Left kidney (tissue), 8 donors: ENCODE measurements at places on chromosomes 1 and 21.

- no peak for DNase-seq
These were observed 4.9 kb downstream of the C2CD2 start for GRCh38 chr21:41948901-41949300.

DNA sequence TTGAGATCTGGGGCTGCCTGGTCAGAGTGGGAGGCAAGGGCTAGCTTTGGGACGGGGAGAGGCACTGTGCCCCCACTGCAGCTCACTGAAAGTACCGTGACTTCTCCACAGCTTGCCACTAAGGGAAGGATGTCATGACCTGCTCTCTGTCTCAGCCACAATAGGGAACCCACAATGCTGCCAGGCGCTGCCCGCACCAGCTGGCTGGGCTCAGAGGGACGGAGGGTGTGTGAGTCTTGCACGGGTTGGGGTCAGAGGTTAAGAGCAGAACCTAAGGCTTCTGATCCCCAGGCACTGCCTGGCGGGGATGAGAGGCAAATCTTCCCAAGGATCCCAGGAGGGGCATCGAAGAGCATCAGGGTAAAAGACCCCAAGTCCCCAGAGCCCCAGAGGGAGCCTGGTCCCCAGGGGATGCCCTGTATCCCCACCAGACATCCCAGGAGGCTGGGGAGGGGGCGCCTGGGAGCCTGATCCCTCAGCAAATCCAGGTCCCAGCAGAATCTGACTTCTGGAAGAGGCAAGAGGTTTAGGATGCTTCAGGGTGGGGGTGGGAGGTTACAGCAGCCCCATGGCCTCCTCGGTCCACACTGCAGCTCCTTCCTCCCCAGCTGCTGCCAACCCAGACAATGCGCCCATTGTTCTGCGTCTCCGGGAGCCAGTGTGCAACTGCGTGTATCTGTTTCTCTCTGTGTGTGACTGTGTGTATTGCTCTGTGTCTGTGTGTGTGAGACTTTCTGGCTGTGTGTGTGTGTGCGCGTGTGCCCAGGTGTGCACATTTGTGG, 2.0 kb upstream of the MARCKSL1 start:
- no peak for DNase-seq

- peak; percentile 28 for DNase-seq
These were observed 417.2 kb downstream of the PCP4 start for GRCh38 chr21:40284409-40284808.

GRCh38 chr21:33112151-33112550, 42.2 kb downstream of the OLIG1 start:
- no peak for DNase-seq

GRCh38 chr21:41779659-41780058, 12.8 kb upstream of the RIPK4 start:
- no peak for DNase-seq

DNA sequence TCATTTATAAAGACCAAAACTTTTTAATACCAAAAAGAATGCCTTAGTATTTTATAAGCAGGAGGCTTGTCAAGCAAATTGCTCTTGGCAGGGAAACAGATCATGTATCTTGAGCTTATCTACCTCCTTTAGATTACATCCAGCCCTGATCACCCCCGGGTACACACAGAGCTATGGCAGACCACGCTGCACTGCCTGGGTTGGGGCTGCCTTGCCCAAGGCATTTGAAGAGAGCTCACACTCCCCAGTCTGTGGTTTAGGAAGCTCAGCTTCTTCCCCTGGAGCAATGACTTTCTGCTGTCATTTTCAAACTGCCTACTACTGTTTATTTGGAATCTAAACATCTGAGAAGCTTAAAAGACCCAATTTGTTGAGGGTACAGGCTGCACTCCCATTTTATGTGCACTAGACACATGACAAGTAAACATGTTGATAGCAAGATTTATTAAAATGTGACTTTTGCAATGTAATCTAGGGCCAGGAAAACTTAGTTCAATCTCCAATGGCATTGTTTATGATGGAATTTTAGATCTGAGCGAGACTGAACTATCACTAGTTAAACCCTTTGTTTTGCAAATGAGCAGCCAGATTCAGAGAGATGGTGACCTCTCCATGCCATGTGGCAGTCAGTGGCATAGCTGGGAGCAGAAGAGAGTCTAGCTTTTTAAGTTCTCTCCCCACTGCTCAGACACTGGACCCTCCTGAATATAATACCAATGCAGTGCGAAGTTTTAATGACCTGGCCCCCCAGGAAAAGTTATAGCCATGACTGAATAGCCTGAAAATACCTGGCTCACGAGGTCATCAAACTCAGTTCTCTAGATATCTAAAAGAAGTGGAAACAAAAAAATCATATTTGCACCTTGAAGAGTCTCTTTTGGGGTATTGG, 214.9 kb downstream of the HLX start:
- DNase-seq, result no peak

- no peak for DNase-seq
These were observed 1.7 kb downstream of the ADSS2 start for GRCh38 chr1:244449936-244450508.

DNA sequence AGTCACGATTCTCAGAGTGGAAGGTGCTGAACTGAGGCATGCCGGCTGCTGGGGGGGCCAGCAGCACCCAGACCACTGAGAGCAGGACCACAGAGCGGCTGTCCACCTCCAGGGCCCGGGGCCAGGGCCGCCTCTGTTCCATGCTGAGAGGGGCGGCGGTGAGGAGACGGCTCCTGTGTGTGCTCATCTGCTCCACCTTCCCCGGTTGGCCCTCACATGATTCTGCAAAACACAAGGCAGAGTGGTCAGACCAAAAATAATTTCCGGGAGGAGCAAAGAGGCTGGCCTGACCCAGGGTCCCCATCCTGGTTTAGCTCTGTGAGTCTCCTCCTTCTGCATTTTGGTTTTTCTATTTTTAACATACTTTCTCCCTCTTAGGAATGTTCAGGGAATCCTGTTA, 26.4 kb downstream of the PLXNA2 start:
- DNase-seq, result no peak

DNA sequence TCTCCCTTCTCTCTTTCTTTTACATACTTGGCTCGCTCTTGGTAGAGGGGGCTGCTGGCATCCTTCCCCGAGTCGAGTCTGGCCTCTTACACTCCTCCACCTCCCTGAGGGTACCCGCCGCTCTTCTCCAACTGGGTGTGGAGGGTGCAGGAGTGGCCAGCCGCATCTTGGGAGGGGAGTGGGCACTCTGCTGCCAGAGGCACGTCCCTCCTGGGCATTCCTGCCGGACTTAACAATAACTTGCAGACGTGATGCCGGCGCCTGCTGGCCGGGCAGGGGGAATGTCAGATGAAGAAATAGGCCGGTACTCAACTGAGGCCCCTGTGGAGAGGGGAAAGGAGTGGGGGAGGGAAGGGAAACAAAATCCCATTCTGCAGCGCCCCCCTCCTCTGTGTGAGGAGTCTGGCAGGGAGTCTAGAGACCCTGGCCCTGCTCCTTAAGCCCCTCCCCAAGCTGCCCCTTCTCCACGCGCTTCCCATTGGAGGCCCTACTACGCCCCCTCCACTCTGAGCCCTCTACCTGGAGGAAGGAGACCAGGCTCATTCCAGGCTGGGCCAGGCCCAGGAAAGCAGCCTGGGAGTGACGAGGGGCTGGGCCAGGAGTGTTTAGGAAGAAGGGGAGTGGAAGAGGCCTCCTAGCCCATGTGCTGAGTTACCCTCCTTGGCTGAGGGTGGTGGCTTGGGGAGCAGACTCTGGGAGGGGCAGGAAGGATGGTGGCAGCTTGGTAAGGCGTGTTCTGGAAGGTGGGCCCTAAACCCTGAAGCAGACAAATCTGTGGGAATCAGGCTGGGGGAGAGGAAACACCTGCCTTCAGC, 1.8 kb downstream of the ATP2B4 start:
- DNase-seq, result peak; percentile 62

DNA sequence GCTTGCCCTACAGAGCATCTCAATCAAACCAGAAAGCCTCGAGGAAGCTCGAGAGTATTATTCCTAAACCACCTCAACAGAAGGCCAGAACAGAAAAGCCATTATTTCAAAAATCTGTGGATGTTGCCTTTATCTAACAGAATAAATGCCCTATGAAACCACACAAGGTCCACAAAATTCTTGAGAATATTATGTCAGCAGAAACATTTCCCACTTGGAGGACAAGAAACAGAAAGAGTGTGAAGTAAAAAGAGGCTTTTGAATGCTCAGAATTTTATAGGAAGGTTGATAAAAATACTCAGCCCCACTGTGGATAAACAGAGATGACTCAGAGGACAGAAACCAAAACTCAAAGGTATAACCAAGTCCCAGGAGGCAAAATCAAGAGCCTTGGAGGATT, 146.4 kb upstream of the LRRC7 start:
- DNase-seq, result no peak

DNA sequence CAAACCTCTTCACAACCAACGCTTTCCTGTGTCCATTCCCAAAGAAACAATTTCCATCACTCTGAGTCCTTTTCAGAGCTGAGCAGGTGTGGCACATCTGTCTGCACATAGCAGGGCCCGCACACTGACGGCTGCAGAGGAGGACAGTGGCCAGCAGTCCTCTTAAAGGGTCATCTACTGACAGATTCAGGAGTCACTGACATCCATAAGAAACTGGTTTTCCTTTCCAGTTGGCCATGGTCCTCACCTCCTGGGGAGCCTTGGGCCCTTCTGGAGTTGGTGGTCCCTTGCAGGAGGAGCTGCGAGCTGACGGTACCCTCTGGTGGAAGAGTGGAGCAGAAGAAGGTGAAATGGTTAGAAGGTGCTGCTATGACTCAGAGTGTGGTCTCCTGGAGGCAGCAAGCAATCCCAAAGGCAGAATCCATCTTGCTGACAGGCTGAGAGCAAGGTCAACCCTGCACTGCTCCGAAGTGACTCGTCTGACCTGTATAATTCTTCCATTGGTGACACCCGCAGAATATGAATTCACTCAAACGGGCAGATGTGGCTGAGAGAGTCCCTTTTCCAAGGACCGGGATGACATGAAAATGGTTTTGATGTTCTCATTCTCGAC, 278.5 kb upstream of the C1orf174 start:
- no peak for DNase-seq

GRCh38 chr21:27528697-27529096, 561.8 kb upstream of the ADAMTS5 start:
- DNase-seq, result no peak

- no peak for DNase-seq
These were observed 52.9 kb upstream of the SRSF10 start for GRCh38 chr1:24032981-24033380.

GRCh38 chr21:34693192-34693810, 24.5 kb downstream of the CLIC6 start:
- DNase-seq, result peak; percentile 59

GRCh38 chr1:12368646-12369045, 138.8 kb downstream of the VPS13D start:
- DNase-seq, result no peak

GRCh38 chr1:20353836-20354235, 63.2 kb downstream of the VWA5B1 start:
- DNase-seq, result no peak

- no peak for DNase-seq
These were observed 1336.6 kb downstream of the BRINP3 start for GRCh38 chr1:189141056-189141455.

DNA sequence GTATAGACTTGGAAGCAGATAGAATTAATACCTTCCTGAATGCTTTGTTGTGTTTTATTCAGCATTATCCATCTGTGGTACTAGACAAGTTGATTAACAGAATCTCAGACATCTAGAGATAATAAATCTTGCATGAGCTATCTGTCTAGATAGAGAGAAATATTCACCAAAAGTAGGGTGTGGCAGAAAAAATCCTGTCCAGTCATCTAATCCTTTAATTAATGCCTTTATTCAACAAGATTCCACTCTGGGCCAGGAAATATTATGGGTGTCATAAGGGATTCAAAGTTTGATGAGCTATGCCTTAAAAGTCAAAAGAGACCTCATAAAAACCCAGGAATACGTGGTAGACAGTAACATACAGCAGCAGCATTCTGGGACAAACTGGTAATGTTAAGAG, 601.2 kb downstream of the LMO4 start:
- DNase-seq, result no peak

DNA sequence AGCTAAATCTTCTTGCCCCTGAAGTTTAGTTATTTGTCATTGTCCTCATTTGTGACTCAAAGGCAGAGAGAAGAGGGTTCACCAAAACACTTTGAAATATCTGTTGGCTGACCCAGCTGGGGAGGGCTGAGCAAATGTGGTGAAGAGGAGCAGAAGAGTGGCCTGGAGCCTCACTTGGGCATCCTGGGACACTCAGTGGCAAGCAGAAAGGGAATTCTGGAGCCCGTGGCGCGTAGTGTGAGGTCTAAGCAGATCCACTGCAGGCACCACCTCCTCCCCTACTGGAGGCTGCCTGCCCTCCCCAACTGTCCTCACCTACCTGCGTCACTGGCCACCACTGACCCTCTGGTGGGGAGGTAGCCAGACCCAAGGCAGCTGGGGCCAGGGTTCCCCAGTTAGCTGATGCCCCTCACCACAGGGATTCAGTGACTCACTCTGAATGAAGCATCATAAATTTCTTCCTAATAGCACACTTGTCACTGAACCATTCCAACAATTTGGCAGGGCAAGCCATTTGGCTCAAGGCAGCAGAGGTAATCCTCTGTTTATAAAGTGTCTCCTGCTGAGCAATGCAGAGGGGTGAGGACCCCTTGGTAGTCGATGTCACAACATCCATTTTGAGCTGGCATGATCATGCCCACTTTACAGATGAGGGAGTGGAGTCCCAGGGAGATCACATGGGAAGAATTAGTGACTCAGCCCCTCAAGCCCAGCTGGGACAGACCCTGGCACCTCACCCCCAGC, 80.3 kb downstream of the NENF start:
- no peak for DNase-seq

GRCh38 chr1:65065524-65066418, 82.2 kb upstream of the AK4 start:
- DNase-seq, result peak; percentile 20

DNA sequence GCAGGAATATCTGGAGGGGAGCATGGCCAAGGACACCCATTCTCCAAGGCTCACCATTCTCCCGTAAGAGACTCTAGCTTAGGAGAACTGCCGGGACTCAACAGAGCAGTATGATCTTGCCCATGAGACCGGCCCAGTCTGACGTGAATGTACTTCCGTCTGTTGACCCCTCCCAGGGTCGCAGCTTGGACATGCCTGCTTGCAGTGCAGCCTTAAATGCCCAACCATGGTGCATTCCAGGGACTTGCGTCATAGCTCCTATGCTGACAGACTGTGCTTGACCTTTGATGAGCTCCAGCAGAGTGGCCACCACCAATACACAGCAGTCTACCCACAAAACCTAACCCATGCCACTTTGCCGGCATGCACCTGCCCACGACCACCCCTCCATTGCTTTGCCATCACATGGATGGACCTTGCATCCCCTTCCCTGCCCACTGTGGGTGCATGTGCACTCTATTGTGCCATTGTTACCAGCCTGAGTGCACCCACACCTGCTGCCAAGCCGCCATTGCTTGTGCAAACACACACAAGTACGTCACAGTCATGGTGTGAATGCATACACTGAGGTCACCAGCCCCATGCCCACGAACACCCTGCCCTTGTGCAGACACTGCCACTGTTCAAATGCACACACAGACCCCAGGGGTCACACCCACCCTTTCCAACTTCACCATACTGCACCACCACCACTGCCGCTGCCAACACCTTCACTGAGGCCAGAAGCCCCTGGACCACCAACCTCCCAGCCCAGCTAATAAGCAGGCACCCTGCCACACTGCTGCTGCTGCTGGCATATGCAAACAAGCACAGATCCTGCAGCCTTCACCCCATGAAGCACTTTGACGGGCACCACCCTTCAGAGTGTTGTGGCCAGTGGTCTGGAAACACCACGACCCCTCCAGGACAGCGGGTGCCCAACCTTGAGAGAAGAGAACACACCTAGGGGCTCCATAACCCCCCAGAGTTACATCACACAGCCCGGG, 1141.3 kb downstream of the BRINP3 start:
- DNase-seq, result no peak
